Activated T-cell treated with anti-CD3 and anti-CD28 coated beads, Interleukin-2, amount 50 U/mL, for 24 hours (primary cell): ENCODE measurements at places on chromosomes 5 and 9.

- DNase-seq = no peak
These were observed 288.4 kb downstream of the CAAP1 start for GRCh38 chr9:26604076-26604662.

DNA sequence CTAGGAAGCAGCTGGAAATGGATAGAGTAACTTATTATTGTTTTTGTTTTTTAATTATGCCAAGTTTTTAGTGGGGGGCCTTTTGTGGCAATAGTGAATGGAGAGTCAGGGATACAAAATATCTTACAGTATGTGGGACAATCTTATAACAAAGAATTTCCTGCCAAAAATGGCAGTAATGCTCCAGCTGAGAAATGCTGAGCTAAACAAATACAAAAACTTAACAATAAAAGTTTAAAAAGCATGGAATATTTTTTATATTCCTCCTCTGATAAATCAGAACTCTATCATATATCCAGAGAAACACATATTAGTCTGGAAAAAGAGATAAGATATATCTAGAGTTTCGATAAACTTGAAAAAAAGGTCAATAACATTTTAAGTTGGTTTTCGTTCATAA, 110.6 kb downstream of the TMEM161B start:
- DNase-seq = no peak

- DNase-seq = no peak
These were observed 8.3 kb downstream of the KLHL3 start for GRCh38 chr5:137727623-137728022.

DNA sequence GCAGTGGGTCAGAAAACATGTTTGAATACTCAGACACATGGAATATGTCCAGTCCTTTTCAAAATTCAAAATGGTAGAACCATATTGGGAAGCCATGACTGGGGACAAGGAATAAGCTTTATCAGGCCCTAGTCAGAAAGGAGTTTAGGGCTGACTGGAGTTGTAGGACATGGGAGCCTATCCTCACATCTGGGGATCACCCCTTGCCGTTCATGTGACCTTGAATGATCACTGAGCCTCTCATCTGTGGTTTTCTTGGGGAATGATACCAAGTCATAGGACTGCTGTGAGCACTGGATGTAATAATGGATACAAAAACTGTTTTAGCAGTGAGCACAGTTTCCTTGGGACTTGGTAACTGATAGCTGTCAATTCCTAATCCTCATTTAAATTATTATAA, 84.7 kb downstream of the IQGAP2 start:
- DNase-seq = no peak

- DNase-seq = no peak
These were observed 58.0 kb downstream of the CEP120 start for GRCh38 chr5:123365156-123365555.

- DNase-seq = no peak
These were observed 127.0 kb upstream of the PALM2AKAP2 start for GRCh38 chr9:109652971-109653370.

GRCh38 chr9:4591123-4591500, 71.0 kb upstream of the PLPP6 start:
- DNase-seq = no peak

DNA sequence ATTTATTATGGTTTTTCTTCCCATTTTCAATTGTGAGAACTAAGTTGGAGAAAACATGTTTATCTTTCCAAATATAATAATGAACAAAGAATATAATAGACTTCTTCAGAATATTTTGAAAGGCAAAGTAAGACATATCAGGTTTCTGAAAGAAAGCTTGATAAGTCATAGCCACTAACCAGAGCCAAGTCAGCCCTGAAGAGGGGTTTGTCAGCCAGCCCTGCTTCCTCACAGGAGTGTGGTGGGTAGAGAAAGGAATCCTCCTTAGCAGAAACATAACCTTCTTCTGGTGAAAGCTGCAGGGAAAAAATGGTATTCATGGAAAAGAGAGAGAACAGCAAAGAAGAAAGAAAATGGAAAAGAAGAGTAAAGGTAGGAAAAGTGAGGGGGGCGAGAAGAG, 93.4 kb downstream of the MPDZ start:
- no peak for DNase-seq

DNA sequence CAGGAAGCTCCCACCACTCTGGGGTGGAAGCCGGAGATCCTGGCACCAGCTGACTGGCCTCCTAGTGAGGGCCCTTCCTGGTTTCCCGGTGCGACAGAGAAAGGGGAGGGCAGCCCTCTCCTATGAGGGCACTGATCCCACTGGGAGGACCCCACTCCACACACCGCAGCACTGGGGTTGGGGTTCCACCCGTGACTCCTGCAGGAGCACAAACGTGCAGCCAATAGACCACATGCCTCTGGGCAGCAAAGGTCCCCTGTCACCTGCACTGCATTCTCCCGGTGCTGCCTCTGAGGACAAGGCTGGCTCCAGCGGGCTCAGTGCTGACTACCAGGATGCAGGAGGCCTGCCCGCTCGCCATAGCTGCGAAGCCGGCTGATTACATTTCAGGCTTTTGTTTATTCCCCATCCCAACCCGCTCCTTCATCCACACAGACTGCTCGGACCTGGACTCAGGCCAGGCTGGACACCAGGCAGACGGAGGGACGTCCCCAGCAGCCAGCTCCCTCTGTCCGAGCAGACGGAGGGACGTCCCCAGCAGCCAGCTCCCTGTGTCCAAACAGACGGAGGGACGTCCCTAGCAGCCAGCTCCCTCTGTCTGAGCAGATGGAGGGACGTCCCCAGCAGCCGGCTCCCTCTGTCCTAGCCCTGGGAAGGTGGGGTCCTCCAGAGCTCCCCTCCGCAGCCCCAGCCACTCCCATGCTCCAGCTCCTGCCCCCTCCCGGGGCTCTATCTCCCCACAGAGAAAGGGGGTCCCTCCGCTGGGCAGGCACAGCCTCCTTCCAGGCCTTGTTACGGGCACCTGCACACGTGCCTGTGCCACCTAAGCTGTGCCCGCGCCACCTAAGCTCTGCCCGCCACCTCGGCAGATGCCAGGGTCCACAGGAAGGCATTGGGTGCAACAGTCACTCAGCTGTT, 8.8 kb upstream of the CEP72 start:
- peak; percentile 9 for DNase-seq

- DNase-seq = no peak
These were observed 687 bp downstream of the LYSMD3 start for GRCh38 chr5:90528601-90529193.

GRCh38 chr5:149439899-149440542, 60.9 kb upstream of the IL17B start:
- DNase-seq = peak; percentile 42

- DNase-seq = no peak
These were observed 1.5 kb downstream of the NSMF start for GRCh38 chr9:137457406-137458193.

DNA sequence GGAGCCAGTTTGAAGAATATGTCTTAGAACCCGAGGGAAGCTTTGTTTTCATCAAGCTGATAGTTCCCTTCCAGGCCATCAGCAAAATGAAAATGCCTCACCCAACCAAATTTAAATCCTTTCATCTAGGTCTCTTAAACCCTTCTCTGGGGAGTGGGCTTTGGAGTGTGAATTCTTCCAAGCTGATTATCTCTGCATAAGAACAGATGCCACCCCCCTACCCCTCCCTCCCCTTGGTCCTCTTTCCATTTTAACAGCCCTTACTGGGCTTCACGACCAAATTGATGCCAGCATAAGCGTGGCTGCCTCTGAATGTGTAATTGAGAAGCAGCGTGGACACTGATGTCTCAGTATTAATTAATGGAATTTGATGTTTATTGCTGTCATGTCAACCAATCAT, 509.7 kb upstream of the CLINT1 start:
- no peak for DNase-seq

DNA sequence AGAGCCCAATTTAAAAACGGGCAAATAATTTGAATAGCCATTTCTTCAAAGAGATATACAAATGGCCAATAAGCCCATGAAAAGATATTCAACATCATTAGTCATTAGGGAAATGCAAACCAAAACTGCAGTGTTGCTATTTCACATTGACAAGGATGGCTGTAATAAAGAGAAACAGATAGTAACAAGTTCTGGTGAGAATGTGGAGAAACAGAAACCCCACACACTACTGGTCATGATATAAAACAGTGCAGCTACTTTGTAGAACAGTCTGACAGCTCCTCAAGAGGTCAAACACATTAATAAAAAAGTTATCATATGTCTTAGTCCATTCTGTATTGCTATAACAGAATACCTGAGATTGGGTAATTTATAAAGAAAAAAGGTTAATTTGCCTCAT, 237.0 kb upstream of the GRAMD2B start:
- DNase-seq = no peak

GRCh38 chr5:178242416-178242815, 9.8 kb upstream of the PHYKPL start:
- DNase-seq = no peak

GRCh38 chr5:174303437-174304045, 258.0 kb downstream of the NSG2 start:
- DNase-seq = no peak

GRCh38 chr5:174198541-174198940, 153.0 kb downstream of the NSG2 start:
- DNase-seq = no peak

- DNase-seq = no peak
These were observed 160.2 kb downstream of the CNTLN start for GRCh38 chr9:17294822-17295624.

DNA sequence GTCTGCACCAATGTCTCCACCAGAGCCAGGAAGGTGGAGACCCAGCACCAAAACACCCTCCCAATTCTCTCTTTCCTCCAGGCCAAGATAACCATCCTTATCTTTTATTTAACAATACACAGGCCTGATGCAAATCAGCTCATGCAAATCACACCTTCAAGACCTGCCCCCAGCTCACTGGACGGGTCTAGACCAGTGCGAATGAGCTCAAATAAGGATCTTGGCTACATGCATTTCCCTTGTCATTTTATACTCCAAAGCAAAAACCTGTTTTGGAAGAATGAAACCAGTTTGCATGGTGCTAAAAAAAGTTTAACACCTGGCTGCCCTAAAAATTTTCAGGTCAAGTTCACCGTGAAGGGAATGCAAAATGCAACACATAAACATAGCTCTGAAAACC, 31.9 kb upstream of the DAPK1 start:
- DNase-seq = no peak

GRCh38 chr9:111704503-111704902, 43.1 kb downstream of the GNG10 start:
- DNase-seq = no peak

GRCh38 chr5:160824301-160825001, 27.6 kb downstream of the ATP10B start:
- no peak for DNase-seq

GRCh38 chr5:142133330-142134206, 25.0 kb downstream of the NDFIP1 start:
- no peak for DNase-seq

GRCh38 chr9:125121146-125121545, 22.2 kb downstream of the SCAI start:
- no peak for DNase-seq

- DNase-seq = no peak
These were observed 45.1 kb downstream of the SLCO6A1 start for GRCh38 chr5:102453716-102454115.

GRCh38 chr5:132495667-132496190, 5.2 kb upstream of the IRF1 start:
- DNase-seq = peak; percentile 89

DNA sequence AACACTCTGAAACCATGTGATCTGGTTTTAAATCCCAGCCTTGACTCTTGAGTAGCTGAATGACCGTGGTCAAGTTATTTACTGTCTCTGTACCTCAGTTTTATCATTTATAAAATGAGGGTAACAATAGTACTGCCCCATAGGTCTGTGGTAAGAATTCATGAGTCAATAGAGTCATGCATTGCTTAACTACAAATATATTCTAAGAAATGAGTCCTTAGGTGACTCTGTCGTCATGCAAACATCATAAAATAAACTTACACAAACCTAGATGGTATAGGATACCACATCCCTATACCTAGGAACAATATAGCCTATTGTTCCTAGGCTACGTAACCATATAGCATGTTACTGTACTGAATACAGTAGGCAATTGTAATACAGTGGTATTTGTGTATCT, 20.3 kb upstream of the ABCA1 start:
- no peak for DNase-seq

DNA sequence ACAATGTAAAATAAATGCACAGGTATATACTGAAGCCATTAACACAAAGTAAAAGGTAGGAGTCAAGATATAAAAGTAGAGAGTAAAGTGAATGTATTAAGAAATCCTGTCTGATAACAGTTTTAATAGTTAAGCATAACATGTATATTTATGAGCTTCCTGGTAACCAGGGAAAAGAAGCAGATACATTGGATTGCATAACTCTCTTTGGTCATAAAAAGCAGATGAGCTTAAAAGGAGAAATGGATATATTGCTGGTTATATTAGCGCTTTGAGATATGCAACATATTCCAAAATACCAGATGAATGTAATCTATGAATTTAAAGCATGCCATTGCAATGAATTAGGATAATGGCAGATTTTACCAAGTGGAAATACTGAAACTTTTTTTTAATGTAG, 6.2 kb upstream of the TNFSF8 start:
- no peak for DNase-seq

GRCh38 chr5:50318220-50318619, 122.9 kb downstream of the EMB start:
- no peak for DNase-seq

DNA sequence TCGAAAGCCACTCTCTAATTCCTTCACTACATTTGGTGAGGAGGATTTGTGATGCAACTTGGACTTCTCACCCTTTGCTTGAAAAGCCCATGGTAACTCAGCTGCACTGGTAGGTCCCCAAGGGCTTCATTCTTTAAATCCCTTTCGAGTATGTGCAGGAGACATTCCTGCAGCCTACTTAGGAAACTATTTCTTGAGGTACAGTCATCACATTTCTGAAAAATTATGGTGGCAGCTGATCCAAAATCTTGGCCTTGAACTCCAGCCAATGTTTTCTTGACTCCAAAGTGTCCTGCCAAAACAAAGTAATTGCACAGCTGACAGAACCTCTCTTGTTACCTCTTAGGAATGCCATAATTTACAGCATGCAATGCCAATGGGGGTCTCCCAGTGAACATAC, 99.7 kb downstream of the NPR3 start:
- DNase-seq = no peak

DNA sequence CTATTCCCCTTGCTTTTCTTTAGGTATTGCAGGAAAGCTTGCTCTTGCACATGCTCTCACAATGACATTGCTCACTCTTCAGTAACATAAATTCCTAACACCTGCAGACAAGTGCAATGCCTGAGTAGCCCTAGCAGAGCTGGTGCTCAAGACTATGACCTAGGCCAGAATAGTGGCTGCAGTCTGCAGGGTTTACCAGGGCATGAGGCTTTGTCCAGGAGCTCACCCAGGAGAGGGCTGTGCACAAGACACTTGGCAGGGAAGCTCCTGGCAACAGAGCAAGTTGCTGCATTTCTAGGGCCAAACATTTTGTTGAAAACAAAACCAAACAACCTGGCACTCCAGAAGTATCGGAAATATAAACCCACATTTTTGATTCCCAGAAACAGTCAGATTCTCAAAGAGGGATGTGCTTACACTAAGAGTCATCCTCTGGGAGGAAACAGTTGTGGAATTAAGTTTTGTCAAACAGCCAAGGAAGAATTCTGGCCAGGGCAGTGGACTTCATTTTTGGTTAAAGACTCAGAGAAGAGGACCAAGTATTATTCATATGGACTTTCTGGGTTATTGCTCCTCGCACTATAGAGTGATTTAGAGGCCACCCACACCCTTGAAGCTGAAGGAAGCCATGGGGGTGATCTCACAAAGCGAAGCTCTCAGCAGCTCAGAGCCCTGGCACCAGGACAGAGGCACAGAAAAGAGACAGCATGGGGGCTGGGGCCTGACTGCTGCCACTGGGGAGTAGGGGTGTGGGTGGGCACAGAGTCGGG, 44.9 kb downstream of the MACROH2A1 start:
- no peak for DNase-seq

- DNase-seq = peak; percentile 43
These were observed 58.1 kb downstream of the MARCHF3 start for GRCh38 chr5:126972062-126972895.
